ENCODE measurements at places on chromosomes 5 and 9. TPM values are rescaled to one million over a fixed set of nuclear protein-coding genes. Genes with fewer than 3 reads are reported as not detected.

The PCDHGB1 gene
- total RNA-seq = under 0.01 TPM

The IL5 gene
- not detected for total RNA-seq

The HTR4 gene
- not detected for total RNA-seq

The MARCOL gene
- total RNA-seq = not detected

The GPR150 gene
- total RNA-seq = 0.26 TPM

The FOXD4L6 gene
- total RNA-seq = 0.13 TPM

The LCN1 gene
- total RNA-seq = not detected

The CSF2 gene
- not detected for total RNA-seq

The IRX4 gene
- total RNA-seq = under 0.01 TPM

The DAB2IP gene
- 8.4 TPM for total RNA-seq

GRCh38 chr5:131084436-131084835 lies 80.6 kb downstream of the HINT1 start:
- no peak for DNase-seq

DNA sequence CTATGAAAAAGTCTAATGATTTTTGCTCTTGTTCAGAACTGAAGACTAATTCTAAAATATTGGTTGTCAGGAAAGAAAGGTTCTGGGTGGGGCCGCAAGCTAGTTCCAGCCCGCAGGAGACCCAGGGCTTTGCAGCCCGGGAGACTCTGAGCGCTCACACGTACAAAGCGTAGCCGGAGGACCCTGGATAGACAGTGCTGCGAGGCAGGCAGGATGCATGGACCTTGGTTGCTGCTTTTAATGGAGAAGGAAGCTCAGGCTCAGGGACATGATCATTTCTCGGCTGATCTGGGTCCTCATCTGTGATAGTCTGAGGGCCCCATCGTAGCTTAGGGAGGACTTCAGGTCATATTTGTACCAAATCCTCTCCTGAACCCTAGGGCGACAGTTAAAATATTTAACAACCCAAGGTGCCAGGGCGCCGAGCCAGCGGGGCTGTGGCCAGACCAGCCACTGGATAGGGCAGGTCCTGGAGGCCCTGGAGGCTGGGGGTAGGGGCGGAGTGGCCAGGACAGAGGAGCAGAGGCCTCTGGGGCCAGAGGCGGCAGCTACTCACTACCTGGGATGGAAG lies 70.1 kb upstream of the UNC5A start:
- no peak for DNase-seq

DNA sequence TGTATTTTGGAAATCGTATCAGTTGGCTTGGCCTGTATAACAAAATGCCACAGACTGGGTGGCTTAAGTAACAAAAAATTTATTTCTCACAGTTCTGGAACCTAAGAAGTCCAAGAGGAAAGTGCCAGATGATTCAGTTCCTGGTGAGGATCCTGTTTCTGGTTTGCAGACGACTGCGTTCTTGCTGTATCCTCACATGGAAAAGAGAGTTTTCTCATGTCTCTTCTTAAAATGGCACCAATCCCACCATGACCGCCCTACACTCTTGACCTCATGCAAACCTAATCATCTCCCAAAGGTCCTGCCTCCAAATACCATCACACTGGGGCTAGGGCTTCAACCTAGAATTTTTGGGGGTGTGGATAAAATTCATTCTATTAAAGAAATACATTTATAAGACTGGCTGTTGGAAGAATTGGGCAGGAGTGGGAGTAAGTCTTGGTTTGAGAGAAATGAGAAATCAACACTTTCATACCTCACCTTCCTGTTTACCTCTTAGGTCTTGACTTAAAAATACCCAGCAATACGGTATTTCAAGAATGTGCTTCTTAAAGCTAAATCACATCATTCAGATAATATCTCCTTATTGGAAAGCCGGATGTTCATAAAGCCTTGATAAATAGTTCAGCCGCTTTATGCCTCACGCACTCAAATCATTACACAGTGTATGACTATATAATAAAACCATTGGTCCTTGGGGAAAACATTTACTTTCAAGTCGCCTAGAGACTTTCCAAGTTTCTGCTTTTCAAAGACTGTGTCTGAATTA lies 28.7 kb downstream of the PTTG1 start:
- DNase-seq = no peak

GRCh38 chr5:13567819-13568218 lies 376.7 kb downstream of the DNAH5 start:
- DNase-seq = peak; percentile 97

DNA sequence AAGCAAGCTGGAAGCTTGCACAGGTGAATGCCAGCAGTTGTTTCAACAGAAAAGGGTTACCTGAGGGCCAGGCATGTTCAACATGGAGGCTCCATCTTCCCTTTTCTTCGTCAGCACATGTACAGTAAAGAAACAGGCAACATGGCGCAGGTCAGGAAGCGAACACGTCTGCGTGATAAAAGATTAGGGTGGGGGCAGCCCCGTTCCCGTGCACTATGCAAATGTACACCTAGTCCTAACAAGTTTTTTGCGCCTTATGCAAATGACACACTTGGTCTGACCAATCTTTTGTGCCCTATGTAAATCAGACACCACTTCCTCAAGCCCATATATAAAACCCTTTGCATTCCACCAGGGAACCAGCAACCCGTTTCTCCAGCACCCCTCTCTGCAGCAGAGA lies 452.1 kb upstream of the PTPRD start:
- no peak for DNase-seq

DNA sequence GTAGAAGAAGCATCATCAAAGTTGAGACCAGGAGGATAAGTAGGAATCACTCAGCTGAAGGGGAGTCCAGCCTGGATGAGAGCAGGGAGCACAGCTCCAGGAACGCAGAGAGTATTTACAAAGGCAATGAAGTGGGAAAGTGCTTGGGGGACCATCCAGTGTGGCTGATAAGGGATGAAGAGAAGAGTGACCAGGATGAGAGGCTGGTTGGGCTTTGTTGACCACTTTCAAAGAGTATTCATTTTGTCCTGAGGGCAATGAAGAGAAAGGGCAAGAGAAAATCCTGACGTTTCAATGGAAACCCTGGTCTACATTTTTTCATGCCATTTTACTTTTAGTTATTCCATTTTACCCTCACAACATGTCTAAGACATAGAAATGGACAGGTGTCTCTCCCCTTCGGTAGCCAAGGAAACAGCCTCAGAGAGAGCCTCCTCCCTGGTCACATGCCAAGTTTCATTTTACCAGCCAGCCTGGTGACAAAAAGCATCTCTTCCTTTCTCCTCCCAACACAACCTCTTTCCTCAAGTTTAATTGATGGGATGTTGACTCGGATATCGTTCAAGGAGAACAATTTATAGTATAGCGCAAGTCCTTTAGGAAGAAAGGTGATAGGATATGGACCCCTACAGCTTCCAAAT lies 492.7 kb upstream of the CLINT1 start:
- DNase-seq = no peak

DNA sequence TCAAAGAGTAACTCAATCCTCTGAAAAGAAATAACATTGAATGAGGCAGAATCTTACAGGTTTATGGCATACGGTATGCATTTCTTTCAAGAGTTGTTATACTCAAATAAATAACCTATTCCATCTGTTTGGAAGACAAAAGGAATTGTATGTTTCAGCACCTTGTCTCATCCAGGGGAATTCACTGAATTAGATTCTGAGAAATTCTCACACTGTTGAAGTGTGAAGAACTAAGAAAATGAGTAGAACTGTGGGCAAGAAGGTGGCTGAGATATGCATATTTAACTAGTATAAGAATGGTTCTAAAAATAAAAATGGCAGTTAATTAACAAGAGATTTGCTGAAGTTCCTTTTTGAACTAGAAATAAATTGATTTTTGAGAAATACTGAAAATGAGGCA lies 279.3 kb upstream of the DAP start:
- no peak for DNase-seq

GRCh38 chr5:59260200-59260599 lies 633.3 kb downstream of the PDE4D start:
- no peak for DNase-seq

DNA sequence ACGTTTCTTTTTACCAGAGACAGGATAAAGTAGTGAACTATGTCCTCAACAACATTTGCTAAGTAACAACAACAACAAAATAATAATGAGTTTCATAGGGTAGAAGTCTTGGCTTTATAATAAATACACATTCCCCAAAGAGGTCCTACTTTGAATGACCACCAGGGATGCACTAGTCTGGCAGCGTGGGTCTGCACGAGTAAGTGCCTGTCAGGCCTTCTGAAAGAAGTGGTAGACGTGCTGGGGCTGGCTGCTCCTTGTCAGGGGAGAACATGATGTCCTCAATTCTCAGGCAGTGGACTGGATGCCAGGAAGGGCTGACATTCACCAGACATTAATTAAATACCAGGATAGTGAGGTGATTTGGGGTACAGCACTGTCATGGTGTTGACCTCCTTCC lies 331.1 kb downstream of the TMEM38B start:
- peak; percentile 9 for DNase-seq

GRCh38 chr9:133558191-133559126 lies 24.0 kb downstream of the ADAMTSL2 start:
- DNase-seq = peak; percentile 45

DNA sequence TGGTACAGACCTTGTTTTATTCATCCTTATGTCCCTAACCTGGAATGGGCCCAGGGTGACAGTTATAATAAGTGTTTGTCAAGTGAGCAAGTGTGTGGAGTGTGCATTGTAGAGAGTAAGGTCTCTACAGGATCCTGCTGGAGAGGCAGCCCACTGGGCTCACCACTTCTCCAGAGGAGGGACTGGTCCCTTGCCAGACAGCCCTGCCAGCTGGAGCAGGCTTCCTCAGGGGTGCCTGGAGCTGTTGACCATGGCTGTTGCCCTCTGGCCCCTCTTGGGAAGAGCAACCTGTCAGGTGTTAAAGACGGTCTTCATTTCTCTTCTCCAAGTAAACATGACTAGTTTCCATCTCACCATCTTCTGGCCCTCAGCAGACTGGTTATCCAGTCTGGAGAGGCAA lies 20.0 kb downstream of the IRF1 start:
- DNase-seq = no peak

All from bronchial epithelial cell (primary cell).